ENCODE measurements at places on chromosomes 4 and X.
A peak's percentile ranks its signal among the peaks of the same experiment; 100 is the strongest.

DNA sequence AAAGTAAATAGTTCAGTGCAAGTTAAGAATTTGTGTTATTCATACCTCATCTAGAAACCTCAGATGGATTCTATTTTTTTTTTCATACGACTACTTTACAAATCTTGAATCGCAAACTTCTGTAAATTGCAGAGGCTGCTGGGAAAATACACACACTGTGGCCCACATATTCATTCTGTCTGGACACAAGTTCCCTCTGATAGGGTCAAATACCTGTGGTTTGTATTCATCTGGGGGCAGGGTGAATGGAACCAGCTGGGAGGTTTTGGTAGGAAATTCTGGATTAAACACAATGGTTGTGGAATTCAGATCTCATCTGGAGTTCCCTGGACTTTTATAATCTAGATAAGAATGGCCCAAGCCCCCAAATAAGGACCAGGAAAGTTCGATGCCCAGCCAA, 56.2 kb downstream of the SPATA18 start:
- DNase-seq: no peak

DNA sequence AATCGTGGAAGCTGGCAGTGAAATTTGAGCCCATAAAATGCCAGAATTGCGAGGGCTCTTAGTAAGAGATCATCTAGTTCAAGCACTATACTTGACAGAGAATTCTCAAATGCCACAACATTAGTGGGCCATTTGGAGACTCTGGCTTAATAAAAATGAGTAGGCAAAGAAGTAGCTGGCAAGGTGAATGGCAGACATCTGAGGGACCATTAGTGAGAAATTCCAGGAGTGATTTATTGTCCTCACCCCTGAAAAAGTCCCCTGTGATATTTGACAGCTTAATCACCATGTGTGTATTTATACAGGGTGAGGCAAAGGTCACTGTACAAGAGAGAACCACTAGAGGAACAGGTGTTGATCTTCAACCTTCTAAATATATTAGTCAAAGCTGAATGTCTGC, 207.5 kb downstream of the CHRDL1 start:
- no peak for DNase-seq

DNA sequence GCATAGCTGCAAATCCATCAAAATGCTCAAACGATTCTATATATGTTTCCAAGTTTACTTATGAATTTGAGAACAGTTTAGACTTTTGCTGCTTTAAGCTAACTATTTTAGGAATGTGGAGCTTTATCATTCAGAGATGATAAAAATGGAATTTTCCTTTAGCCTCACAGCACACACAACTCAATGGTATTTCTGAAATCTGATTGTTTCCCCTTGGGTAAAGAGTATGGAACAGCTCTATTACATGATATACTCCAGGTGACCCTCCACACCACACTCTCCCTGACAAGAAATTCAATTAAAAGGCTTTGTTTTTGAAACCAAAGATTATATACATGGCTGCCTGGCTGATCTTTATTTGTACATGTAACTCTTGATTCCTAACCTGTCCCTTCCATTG, 120.0 kb downstream of the LUZP4 start:
- DNase-seq: no peak

DNA sequence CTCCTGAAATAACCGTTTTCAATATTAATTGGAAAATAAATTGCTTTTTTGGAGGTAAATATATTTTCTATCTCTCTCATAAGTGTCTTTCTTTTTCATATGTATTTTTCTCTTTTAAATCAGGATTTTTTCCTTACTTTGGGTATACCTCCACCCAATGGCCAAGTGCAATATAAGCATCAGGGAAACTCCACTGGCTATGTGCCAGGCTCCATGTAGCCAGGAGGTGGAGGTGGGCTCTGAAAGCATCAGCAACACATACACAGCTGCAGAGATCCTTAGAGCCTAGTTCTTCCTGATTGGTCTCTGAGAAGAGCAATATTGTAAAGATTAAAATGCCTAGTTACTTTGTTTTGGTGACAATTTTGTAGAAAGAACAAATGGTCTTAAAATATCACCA, 3.4 kb downstream of the GABRA2 start:
- no peak for DNase-seq

DNA sequence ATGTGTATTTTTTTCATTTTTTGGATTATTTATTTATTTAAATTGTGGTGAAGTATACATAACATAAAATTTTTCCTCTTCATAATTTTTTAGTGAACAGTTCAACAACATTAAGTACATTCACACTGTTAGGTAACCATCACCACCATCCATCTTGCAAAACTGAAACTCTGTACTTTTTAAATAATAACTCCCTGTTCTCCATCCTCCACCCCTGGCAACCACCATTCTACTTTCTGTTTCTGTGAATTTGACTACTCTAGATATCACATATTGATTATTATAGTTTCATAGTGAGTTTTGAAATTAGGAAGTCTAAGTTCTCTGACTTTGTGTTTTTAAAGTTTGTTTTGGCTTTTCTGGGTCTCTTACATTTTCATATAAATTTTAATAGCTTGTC, 89.3 kb upstream of the STX18 start:
- DNase-seq: no peak

GRCh38 chr4:11165052-11165451, 263.6 kb downstream of the HS3ST1 start:
- no peak for DNase-seq

DNA sequence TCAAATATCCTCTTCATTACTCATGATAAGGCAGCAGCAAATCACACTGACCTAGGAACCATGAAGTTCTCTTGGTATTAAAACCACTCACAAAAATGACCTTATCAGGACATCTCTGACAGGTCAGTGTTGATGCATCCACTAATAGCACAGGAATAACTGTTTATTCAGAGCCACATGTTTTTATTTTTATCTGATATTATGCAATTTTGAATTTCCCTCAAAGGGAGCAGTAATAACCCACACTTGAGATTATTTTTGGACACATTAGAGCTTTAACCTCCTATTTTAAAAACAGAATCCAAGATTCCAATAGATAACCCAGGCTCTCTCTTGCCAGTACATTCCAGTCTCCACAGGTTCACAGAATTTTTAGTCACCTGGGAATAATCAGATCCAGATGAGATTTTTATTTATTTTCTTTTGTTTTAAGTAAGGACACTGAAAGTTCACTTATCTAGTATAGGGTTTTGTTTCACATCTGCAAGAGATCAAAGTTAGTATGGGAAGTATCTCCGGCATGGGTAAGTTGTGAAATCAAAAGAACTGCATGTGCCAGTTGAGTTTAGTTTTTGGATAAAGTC, 36.3 kb upstream of the MYOZ2 start:
- peak; percentile 70 for DNase-seq

DNA sequence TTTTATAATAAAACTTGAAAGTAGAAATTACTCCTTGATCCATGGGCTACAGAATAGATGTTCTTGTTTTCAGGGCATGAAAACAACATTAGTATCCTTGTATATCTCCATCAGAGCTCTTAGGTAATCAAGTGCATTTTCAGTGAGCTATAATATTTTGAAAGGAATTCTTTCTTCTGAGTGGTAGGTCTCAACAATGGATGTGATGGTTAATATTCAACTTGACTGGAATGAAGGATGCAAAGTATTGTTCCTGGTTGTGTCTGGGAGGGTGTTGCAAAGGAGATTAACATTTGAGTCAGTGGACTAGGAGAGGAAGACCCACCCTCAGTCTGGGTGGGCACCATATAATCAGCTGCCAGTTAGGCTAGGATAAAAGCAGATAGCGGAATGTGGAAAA, 100.1 kb downstream of the LCORL start:
- no peak for DNase-seq

GRCh38 chr4:2469192-2469984, 482 bp downstream of the RNF4 start:
- DNase-seq: no peak

GRCh38 chr4:123017636-123018395, 95.4 kb upstream of the NUDT6 start:
- no peak for DNase-seq

GRCh38 chrX:66013194-66013816, 26.6 kb downstream of the VSIG4 start:
- no peak for DNase-seq

DNA sequence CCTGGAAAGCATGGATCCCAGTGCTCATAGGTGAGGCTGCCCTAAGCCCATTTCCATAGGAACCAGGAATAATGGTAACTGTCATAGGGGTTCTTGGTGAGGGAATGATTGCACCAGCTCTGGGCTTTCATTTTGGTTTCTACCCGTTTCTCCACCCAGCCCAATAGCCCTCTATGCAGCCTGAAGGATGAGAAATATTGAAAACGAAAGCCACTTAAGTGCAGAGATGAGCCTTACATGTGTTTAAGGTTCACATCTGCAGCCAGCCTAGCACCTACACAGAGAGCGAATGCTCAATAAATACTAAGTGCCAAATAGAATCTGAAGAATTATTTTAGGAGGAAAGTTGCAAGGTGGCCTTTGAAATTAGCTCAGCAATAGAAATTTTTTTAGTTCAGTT, 60.4 kb downstream of the MCF2 start:
- DNase-seq: no peak

GRCh38 chrX:102672856-102673255, 21.6 kb downstream of the GPRASP1 start:
- DNase-seq: no peak

GRCh38 chr4:182301736-182302135, 58.5 kb downstream of the TENM3 start:
- DNase-seq: no peak

DNA sequence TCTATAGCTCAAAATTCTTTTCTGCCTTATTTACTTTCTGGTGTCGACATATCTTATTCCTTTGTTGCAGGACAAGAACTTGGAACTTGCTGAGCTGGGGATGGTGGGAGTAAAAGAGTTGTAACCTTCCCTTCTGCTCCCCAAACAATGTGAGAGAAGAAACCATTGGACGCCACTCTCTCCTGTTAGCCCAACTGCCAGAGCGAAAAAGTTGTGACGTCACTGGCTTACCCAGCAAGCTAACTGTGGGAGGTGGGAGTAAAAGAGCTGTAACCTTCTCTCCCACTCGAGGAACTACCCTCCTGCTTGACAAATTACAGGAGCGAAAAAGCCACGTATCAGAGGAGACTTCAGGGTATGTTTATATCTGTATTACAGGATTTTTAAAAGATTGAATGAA, 90.0 kb upstream of the PCDH10 start:
- no peak for DNase-seq

- no peak for DNase-seq
Observed at GRCh38 chr4:182447767-182448280, 204.6 kb downstream of the TENM3 start.

GRCh38 chr4:77349796-77350195, 192.8 kb downstream of the CCNG2 start:
- no peak for DNase-seq

DNA sequence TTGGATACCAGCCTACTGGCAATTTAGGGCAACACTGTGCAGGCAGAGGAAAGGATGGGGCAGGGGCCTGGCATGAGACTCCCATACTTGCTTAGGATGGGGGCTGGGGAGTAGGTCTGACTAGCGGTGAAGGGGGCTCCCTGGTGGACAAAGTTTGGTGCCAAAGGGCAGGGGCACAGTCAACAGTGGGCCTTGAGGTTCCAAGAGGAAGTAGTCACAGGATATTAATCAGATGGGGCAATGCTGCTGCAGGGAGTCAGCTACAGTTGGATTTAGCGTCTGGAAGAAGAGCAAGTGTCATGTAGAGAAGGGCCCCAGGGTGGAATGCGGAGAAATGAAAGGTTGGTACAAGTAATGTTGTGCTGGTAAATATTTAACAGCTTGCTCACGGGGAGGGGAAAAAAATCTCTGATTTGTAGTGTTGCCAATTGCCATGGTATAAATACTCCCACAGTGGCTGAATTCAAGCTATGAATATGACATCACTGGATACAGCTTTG, 139.4 kb downstream of the PJA1 start:
- DNase-seq: no peak

GRCh38 chr4:829291-829690, 3.4 kb upstream of the CPLX1 start:
- no peak for DNase-seq

GRCh38 chrX:102517326-102517725, 787 bp upstream of the TMSB15A start:
- no peak for DNase-seq

DNA sequence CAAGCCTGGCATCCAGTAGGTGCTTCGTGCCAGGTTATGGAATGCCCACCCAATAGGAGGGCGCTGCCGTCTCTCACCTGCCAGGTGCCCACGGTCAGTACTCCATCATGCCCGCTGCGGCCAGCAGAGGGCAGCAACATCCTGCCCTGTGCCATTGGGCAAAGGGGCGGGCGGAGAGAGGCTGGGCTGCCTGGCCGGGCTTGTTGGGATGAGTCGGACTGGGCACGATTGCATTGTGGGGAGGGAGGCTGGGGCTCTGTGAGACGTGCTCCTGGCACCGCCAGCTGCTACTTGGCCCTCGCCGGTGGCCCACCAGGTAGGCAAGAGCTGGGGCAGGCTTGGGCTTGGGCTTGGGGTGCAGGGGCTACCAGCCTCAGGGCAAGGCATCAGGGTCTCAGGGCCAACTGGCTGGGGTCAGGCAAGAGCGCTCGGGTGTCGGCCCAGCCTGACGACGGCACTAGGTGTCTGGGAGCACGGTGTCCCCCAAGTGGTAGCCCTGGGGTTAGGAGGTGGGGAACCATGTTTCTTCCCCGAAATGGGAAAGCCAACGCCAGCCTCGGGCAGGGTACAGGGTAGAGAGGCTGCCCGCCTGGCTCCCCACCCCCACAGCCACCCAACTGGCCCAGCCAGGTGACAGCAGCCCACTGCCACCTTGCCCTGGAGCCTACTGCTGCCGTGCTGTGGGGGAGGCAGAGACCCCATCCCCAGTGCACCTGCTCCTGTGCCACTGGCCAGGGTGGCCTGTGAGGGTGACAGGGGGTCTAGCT, at the start of gene PLXNB3:
PLXNB3 (plus strand) TSS at position 261 of the 767 bp plus-strand sequence. CDS start 1,287 bp downstream, outside the sequence.
- DNase-seq: peak; percentile 14

- no peak for DNase-seq
Observed at GRCh38 chr4:55979562-55979961, 30.8 kb downstream of the CEP135 start.

- no peak for DNase-seq
Observed at GRCh38 chr4:26361297-26361696, 40.5 kb downstream of the RBPJ start.

DNA sequence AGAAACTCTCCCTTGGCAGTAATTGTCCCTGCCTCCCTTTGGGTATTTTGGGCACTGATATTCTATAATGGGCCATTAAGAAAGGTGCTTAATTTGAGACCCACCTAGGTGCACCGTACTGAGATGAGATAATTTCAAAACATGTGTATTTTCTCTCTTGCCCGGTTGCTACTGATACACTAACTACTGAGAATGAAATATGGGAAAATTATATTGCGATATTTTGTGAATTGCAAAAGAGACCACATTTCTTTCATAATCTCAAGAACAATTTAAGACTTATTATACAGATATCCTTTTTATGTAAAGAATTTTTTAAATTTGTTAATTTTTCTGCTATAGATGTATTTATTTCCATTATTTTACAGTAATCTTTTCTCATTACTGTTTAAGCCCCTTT, 284.9 kb downstream of the ADGRL3 start:
- DNase-seq: no peak

- no peak for DNase-seq
Observed at GRCh38 chr4:166625018-166625637, 609.2 kb downstream of the SPOCK3 start.

DNA sequence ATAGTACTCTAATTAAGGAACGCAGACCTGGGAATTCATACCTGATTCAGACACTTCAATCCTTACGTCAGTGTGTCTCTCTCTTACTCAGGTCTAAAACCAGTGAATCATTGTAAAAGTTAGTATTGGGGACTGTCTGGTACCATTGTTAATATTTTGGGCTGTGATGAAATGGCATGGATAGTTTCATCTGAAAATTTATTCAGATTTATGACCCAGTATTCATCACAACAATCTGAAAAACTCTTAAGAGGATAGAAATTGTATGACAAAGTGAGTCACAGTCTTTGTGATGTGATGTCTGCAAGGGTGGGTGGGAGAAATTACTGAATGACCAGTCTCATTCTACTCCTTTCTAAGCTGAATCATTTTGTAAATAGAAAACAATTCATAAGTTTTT, 10.3 kb downstream of the FGF2 start:
- DNase-seq: no peak

Data from non-pigmented ciliary epithelial cell (primary cell).